ENCODE measurements at places on chromosomes 6 and 20. TPM values are rescaled to one million over a fixed set of nuclear protein-coding genes. Genes with fewer than 3 reads are reported as not detected.
A peak's percentile ranks its signal among the peaks of the same experiment; 100 is the strongest.

GRCh38 chr6:17169291-17169690, 67.4 kb downstream of the STMND1 start:
- DNase-seq = peak; percentile 8

- no peak for DNase-seq
Measured at GRCh38 chr6:111972745-111973117, 81.2 kb upstream of the CCN6 start.

DNA sequence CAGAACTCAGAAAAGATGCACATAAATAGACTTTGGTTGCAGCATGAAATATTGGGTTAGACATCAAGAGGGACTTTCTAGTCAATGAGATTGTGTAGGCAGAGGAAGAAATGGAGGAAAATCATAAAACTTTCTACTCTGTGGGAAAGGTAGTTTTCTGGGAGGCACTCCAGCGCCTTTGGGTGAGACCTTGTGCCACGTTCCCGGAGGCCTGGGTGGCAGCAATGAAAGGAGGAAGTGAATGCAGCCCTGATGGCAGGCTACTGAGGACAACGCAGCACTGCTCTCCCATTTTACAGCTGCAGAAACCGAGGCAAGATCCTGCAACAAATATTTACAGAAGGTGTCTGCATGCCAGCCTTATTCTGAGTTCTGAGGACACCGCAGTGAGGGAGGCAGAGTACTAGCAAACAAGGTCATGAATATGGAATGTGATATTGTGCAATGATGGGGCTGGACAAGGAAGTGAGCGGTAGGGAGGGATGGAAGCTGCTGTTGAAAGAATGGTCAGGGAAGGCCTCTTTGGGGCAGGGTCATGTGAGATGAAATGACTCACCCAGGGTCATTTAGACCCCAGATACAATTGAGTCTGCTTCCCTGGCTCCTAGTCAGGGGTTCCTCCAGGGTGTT, 159.1 kb downstream of the TFAP2C start:
- peak; percentile 49 for DNase-seq

DNA sequence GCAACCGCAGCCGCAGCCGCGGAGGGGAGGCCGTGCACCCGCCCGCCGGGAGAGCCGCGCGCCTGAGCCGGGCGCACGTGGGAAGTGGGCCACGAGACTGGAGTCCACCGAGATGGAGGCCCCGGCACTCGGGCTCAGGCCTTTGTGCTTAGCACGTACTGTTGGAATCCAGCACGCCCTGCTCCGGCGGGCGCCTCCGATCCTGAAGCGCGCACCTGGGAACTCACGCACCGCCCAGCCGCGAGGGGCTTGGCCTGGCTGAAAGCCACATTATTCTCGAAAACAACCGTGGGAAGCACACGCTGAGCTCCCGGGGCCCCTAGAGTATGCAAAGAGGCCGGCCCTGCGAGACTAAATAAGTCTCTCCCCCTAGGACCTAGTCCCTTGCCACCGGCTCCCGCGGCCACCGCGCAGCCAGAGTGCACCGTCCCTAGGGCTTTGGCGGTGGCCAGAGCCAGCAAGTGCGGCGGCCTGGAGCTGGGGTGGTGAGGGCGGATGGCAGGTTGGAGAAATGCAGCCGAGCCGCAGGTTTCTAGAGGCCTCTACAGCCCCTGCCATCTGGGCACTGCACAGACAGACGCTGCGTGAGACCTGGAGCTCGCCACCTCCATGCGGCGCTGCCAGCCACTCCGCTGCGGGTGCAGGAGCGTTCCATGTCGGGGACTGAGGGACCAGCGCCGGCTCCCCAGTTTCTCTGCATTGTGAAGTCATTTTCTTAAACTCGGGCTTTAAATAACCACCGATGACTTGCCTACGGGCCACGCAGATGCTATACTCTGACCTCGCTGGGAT, 42.0 kb upstream of the LY86 start:
- peak; percentile 76 for DNase-seq

GRCh38 chr6:135115411-135115810, 60.8 kb upstream of the HBS1L start:
- no peak for DNase-seq

BPIFB1 gene
- 20.2 TPM for total RNA-seq

DNA sequence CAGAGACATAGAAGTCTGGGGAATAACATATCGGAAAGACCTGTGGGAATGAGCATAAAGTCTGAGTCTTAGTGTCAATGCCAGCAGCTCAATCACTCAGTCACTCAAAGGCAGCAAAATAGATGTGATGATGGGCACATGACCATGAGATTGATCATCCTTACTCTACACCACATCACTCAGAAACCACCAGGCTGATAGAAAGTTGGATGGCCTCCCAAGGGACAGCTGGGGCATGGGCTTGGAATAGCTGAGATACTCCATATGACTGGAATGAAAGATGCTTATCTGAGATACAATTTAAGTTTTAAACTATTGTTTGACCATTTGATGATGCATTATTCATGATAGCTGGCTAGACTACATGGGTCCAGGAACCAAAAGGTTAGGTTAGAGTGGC, 80.9 kb upstream of the F13A1 start:
- DNase-seq = no peak

- DNase-seq = peak; percentile 76
Measured at GRCh38 chr6:7145885-7146828, 38.4 kb downstream of the RREB1 start.

DNA sequence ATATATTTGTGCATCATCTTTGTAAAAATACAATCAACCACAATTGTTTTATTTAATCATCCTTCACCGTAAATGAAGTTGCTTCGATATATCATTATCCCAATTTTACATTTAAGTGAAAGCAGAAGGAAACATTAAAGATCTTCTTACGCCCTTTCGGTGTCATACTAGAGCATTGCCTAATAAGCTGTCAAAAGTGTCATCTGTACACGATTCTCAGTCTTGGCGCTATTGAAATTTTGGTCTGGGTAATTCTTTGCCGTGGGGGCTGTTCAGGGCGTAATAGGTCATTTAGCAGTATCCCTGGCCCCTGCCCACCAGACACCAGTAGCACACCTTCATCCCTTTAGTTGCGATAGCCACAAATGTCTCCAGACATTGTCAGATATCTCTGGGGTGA, 40.4 kb upstream of the TMEM170B start:
- no peak for DNase-seq

PDSS2 gene
- total RNA-seq = 4.5 TPM

TRIM31 gene
- total RNA-seq = not detected

DNA sequence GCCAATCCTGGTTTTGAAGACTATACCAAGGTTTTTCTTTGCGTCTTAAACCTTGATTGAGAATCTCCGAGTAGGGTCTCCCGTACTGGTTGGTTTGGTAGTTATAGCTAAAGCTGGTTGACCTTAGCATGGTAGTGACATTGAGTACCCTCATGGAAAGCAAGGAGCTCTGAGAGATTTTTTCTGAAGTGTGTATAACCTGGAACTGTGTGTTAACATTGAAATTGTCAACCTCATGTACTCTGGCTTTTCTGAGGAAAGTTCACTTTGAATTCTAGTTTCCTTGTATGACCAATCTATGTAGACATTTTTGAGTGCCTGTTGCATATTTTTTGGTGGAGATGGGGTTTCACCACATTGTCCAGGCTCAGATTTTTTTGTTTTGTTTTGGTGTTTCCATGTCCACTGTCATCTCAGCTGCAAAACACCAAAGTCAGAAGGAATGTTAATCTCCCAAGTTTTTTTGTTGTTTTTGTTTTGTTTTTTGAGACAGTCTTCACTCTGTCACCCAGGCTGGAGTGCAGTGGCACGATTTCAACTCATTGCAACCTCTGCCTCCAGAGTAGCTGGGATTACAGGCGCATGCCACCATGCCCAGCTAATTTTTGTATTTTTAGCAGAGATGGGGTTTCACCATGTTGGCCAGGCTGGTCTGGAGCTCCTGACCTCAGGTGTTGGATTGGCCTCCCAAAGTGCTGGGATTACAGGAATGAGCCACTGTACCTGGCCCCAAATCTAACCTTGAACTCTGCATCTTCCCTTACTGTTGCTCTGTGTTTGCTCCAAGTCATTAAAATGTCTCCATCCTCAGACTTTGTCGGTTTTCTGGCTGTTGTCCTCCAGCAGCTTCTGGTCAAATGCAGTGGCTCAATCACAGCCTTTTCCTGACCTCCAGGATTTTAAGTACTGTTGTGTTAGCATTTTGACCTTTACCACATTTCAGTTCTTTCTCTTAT, 4.3 kb downstream of the RPS12 start:
- no peak for DNase-seq

DNA sequence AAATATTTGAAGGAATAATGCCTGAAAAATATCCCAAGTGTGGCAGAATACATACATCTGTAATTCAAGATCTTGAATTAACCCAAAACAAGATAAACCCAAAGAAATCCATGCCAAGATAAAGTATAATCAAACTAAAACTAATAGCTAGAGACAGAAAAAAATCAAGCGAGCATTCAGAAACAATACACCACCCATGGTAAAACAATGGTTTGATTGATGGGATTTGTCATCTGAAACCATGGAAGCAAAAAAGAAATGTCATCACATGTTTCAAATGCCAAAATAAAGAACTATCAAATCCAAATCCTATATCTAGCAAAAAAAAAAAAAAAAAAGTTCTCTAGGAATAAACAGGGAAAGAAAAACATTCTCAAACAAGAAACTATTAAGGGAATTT, 5.1 kb upstream of the DEFB127 start:
- DNase-seq = no peak

GRCh38 chr20:63273635-63274380, 1.2 kb downstream of the ARFGAP1 start:
- DNase-seq = no peak

TFAP2B gene
- total RNA-seq = not detected

BTBD3 gene
- 19.7 TPM for total RNA-seq

DNA sequence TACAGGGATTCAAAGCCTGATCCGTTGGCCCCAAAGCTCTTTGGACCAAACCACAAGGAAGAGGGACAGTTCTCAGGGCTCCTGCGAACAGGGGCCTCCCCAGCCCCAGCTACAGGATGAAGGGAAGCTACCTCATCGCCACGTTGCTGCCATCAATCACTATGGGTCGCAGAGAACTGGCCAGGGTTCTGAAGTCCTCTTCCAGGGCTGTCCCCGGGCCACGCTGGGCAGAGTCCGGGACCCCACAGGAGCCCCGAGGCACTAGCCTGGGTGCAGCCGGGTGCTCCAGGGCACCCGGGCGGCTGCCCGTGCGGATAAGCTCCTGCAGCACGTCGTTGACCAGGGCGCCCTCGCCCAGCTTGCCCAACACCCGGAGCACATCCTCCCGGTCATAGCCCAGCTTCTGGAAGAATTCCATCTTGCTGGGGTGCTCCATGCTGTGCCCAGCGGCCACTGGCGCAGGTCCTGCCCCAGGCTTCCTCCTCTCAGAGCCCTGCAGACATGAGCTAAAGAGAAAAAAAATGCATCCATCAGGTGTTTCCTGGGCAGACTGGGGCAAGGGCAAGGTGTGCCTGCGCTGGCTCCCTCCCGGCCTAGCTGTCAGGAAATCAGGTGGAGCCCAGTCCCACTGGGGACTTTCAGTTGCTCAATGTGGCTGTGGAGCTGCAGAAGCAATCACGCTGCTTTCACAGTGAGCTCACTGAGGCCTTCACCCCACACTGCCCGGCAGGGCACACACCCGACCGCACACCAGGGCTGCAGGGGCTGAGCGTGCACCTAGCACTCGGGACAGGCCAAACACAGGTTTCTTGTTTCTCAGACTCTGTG, 10.5 kb downstream of the ZC3H12D start:
- DNase-seq = no peak

DNA sequence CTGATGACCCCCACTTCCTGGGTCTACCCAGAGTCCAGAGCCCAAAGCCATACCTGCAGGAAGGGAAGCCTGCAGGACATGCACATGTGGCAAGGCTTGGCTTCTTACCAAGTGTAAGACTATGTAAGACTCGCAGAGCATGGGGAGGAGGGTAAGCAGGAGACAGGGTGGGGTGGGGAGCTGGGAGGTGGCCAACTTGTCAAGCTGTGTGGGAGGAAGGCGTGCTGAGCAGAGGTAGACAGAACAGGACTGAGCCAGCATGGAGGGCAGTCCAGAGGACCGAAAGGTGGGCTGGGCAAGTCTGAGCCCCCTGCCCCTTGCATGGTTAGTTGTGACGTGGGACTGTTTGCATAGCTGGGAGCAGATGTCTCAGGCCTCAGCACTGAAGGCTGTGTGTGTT, 53.4 kb upstream of the RNF24 start:
- DNase-seq = peak; percentile 74

DNA sequence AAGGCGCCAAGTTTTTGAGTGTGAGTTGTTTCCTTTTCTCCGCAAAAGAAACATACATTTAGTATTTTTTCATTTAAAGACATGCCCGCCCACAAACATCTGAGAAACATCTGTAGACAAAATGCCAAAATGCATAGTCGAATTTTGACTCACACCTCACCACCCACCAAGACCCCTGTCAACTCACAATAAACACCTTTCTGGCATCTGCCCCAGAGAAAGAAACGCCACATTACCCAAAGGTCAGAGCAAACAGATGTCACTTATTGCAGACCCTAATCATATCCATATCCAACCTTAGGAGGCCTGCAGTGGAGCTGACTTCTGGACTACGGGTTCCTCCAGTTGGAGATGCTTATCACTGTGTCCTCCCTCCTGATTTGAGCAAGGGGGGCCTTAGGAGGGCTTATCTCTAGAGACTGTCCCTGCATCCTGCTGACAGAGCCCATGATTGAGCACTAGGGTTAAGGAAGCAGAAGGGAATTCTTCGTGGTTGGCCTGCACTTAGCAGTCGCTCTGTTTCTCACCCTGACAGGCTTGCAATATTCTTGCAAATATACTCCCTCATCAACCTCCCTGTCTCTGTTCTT, 90.5 kb upstream of the TBX18 start:
- no peak for DNase-seq

GRCh38 chr6:20757761-20758160, 223.5 kb downstream of the CDKAL1 start:
- no peak for DNase-seq

GRCh38 chr6:71248306-71248765, 40.3 kb upstream of the OGFRL1 start:
- DNase-seq = peak; percentile 40

GRCh38 chr6:97292671-97293070, 9.7 kb upstream of the MMS22L start:
- DNase-seq = no peak

GRCh38 chr6:100269189-100269588, 195.5 kb downstream of the SIM1 start:
- no peak for DNase-seq

DNA sequence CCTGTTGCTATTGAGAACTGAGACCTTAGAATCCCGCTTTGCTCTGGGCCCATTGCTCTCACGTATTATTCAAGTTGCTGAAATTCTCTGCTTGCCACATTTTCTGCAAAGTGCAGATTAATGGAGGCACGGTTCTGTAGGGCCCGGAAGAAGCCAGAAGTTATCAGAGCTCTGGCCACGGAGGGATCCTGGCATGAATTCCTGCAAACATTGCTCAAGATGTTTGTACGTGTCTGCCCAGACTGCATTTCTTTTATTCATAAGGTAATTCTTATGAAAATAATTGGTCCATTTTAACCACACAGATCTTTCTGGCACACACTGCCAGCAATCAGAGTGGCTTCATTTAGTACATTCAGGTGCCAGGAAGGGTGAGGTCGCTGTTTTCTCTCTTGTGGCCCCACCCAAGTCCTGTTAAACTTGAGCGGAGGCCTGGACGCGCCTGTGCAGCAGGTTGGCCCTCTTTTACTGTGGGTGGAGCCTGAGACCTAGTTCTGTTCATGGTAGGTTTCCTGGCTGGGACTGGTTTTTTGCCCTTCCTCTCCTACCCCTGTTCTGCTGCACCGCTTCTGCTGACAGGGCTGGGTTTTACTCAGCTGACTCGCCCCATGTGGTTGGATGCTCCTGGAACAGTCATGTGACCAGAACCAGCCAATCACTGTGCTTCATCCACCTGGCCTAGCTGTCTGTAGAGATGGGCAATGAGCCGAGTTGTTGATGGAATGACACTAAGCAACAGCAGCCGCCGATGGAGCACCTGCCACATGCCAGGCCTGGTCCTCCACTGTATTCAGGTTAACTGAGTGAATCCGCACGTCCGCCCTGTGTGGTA, 230.2 kb downstream of the CDH4 start:
- no peak for DNase-seq

Measured in stomach (tissue), 19 donors.